DMS79 (cell line): ENCODE measurements at places on chromosomes 7 and 10.

DNA sequence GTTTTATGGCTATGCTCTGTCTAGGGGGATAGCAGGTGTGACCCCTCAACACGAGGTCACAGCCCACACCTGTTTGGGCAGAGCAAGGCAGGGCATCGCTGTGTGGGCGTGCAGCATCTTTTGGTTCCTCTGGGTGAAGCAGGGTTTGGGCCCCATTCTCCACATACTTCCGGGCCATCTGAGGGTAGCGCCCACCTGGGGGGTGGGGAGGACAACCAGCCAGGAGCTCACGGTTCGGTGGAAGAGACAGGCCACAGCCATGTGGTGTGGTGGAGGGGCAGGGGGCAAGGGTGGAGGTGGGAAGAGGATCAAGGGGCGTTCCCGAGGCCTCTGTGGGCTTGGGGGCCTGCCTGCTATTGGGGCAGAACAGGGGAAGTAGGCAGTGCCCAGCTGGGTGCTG lies 2.4 kb downstream of the SH2B2 start:
- no peak for DNase-seq

DNA sequence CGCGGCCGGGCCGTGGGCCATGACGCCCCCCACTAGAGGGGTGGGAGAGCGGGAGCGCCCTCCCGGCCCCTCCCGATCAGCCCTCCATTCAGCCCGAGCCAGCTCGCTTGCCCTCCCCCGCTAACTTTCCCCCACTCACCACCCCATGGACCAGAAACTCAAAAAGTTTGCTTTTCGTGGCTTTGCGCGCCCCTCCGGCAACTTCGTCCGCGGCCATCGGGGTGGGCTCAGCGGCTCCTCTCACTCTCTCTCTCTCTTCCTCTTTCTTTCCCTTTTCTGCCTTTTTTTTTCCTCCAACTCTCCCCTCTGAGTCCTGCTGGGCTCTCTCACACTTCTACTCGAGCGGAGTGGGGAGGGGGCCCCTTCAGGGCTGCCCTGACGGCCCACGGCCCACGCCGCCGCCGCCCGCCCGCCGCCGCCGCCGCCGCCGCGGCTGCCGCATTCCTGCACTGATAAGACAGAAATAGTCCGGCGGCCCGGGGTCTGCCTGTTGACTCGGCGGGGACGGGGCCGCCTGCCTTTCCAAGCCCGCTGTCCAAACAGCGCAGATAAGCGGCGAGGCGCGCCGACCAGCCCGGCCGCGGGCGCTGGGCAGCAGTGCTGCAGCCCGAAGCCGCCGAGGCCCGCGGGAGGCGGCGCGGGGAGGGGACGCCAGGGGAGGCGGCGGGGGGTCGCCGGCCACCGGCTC lies at the start of gene SMARCD3:
Gene SMARCD3, minus strand, starts transcription at position 349 of the 688 bp plus-strand sequence. Its CDS starts 132 bp downstream, at position 217.
- no peak for DNase-seq

- DNase-seq = no peak
Observed at GRCh38 chr10:77756319-77757232, 119.0 kb upstream of the KCNMA1 start.

DNA sequence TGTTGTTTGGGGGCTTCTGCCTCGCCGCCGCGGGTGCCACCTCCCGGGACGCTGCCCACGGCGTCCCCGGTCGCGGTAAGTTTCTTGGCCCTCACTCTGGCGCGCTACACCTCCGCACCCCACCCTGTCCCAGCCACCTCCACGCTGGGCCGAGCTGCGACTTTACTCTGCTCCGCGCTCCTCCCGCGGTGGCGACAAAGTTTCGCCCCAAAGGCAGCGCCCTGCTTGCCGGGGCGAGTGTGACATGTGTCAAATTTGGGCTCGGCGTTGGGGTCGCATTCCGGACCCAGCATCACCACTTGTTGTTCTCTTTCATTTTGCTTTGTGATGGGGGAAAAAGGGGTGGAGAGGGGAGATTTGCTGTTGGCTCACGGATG lies 167.7 kb upstream of the PPP1R3A start:
- no peak for DNase-seq

DNA sequence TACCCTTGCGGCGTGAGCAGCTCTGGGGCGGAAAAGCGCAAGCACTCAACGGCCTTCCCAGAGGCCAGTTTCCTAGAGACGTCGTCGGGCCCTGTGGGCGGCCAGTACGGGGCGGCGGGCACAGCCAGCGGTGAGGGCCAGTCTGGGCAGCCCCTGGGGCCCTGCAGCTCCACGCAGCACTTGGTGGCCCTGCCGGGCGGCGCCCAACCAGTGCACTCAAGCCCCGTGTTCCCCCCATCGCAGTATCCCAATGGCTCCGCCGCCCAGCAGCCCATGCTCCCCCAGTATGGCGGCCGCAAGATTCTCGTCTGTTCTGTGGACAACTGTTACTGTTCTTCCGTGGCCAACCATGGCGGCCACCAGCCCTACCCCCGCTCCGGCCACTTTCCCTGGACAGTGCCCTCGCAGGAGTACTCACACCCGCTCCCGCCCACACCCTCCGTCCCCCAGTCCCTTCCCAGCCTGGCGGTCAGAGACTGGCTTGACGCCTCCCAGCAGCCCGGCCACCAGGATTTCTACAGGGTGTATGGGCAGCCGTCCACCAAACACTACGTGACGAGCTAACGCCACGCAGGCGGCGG lies 12.6 kb downstream of the TRIM8 start:
- DNase-seq = no peak

- no peak for DNase-seq
Observed at GRCh38 chr7:100802951-100803350, 24.4 kb downstream of the EPHB4 start.
